AG10803 (cell line): ENCODE measurements at places on chromosomes 5 and 9.

DNA sequence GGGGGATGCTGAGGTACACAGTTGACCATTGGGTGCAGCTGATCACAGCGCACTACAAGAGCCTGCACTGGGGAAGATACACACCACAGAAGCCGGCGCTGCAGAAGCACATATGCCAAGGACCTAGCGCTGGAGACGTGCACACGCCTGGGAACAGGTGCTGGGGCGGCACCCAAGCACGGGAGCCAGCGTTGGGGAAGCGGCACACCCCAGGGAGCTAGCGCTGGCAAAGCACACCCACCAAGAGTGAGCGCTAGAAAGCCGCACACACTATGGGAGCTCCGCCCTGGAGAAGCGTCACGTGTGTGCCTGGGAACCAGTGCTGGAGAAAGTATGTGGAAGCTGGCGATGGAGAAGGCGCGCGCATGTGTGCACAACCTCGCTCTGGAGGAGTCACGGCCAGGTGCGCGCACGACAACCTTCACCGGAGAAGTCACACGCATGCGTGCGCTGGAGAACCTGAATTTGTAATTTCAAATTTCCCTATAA is 4.5 kb downstream of the FANCC start:
- DNase-seq: peak; percentile 47

DNA sequence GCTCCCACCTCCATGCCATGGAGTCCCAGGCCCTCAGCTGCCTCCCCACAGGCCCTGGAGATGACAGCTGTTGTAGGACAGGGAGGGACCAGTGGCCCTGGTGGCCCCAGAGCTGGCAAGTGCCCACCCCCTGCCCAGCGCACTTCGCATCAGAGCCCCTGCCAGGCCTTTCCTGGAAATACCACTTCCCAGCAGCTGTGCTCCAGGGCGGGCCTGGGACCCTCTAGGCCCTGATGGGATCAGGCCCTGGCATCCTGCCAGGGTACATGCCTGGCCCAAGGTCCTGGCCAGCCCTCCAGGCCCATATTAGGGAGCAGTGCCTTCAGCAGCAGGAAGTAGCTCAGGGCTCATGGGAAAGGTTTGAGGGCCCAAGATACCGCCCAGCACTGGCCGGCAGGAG is 2.5 kb downstream of the KCNT1 start:
- DNase-seq: no peak

GRCh38 chr9:137110147-137110910 is 4.2 kb downstream of the DPP7 start:
- no peak for DNase-seq

GRCh38 chr5:77758141-77758938 is 17.8 kb downstream of the TBCA start:
- DNase-seq: no peak

GRCh38 chr5:104817127-104817526 is 1254.5 kb upstream of the NUDT12 start:
- DNase-seq: no peak

- no peak for DNase-seq
Observed at GRCh38 chr9:6224393-6225154, 9.0 kb downstream of the IL33 start.

DNA sequence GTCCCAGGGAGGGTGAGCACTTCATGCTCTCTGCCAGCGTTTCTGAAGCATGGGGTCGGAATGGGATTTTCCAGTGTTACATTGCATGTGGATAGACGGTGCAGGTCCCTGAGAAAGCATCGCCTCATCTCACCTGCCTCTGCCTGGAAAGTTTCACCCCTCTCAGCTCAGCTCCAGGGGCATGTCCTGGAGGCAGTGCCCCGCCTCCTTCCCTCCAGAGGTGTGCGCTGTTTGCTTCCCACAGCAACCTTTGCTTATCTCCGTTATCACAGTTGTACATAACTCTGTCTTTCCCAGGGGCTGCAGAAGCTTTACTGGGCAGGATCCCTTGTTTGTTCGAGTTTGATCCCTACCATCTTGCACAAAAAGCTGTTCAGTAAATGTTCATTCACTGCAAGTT is 10.7 kb upstream of the CREBRF start:
- no peak for DNase-seq

DNA sequence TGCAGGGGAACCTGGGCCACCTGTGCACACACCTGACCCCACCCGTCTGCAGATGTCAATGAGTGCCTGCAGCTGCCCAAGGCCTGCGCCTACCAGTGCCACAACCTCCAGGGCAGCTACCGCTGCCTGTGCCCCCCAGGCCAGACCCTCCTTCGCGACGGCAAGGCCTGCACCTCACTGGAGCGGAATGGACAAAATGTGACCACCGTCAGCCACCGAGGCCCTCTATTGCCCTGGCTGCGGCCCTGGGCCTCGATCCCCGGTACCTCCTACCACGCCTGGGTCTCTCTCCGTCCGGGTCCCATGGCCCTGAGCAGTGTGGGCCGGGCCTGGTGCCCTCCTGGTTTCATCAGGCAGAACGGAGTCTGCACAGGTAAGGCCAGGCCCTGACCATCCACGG is 14.5 kb upstream of the ASS1 start:
- no peak for DNase-seq

GRCh38 chr9:11551106-11551505 is 938.3 kb upstream of the PTPRD start:
- DNase-seq: no peak

GRCh38 chr5:149429839-149430721 is 51.0 kb upstream of the IL17B start:
- peak; percentile 47 for DNase-seq

DNA sequence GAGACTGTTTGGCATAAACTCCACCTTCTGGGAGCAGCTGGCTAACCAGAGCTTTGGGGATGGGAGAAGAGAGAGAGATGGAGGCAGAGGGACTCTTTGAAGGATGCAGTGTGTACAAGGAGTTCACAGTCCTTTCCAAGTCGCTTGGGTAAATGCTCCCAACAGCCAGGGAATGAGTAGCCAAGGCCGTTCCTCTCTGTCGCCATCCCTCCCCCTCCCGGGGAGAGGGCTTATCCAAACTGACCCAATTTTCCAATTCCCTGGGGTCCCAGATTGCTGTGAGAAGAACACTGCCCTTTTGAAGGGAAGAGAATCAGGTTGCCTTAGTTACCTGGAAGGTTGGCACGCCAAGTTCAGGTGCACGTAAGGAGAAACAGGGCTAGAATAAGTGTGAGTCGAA is 7.9 kb downstream of the WWC1 start:
- no peak for DNase-seq

DNA sequence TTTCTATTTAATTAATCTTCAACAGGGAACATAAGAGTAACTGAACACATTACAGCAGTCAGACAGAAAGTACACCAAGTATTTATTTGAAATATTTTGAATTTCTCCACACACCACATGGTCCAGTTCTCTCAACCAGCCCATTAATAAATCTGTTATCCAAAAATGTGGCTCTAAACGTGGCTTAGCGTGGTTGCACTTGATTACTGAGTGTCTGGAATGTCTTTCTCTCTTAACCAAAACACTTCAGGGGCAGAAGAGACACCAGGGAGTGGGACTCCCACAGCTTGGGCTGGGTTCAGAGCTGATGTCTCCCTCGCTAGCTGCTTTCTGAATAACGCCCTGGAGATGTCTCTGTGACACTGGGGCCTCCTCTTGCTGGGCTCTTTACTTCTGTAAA is 52.6 kb upstream of the FANCC start:
- DNase-seq: peak; percentile 84

DNA sequence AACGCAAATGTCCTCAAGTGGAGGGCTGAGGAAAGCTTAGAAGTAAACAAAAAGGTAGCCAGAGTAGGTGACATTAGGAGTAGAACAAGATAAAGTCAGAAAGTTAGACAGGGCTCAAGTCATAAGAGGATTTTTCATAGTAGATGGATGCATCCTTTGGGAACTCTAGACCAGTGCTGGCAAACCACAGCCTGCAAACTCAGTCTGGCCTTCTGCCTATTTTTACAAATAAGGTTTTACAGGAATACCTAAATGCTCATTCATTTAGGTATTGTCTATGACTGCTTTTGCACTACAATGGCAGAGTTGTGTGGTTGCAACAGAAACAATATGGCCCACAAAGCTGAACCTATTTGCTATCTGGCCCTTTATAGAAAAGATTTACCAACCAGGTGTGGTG is 116.0 kb upstream of the HMHB1 start:
- DNase-seq: no peak

GRCh38 chr9:93587284-93587650 is 10.9 kb downstream of the PHF2 start:
- no peak for DNase-seq

DNA sequence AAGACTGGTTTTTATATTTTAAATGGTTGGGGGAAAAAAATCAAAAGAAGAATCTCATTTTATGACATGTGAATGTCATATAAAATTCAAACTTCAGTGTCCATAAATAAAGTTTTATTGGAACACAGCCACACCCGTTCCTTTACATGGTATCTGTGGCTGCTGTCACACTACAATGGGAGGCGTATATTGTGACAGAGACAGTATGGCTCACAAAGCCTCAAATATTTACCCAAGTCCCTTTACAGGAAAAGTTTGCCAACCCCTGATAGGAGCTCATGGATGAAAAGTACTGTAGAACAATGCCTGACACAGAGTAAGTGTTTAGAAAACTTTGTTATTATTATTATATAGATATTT is 5.2 kb upstream of the DUSP1 start:
- DNase-seq: no peak

- peak; percentile 41 for DNase-seq
Observed at GRCh38 chr9:4796988-4797853, 4.5 kb downstream of the RCL1 start.

GRCh38 chr9:83629433-83630104 is 6.6 kb downstream of the IDNK start:
- no peak for DNase-seq

DNA sequence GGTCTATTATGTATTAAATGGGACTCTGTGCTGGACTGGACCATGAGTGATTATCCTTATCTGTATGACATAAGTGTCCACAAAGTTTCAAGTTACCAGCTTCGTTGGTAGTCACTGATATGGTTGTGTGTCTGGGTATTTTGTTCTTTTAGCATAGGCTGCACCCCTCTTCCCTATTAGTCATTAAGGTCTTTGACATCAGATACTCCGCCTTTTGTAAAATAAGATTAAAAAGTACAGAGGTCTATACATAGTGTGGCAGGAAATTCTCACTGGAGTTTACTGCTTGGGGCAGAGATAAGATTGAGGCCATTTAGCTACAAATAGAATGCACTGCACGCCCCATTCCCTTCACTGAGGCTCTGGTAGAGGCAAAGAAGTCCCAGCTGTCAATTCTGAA is 99.4 kb downstream of the TMEM215 start:
- no peak for DNase-seq

DNA sequence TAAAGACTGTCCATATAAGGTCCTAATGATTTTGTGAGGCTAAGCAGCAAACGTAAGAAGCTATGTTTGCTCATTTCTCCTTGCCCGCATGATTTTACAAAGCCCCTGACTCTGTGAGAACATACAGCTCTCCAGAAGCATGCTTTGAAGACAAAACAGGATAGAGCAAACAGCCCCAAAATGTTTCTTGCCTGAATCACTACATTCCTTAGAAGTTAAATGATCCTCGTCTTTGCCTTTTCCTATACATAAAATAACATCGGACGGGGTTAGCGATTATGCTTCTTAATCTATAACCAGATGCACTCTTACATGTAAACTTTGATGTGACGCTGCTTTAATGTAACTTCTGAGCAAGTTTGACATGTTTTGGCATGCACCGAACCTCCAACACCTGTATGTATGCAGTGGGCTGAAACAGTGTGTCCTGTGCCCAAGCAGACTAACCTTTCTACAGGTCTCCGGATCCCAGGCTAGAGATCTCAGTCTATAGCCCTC is 353.7 kb downstream of the CETN3 start:
- DNase-seq: peak; percentile 52

DNA sequence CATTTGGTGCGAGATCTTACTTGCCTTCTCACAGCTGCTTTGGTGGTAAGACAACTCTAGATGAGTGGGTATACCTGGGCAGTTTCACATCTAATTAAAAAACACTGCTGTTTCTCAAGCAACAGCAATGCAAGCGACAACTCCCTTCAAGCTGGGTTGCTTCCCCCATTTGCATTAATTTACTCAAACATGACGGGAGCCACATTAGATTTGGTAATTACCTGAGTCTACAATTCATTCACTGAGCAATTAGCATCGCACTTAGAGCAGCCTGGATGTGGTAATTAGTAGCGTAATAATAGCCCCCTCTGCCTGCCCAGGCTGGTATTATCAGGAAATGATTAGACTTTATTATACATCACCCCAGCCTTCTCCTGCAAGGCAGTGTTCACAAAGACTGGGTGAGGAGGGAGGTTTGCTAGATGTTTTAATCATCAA is 73.4 kb downstream of the FBXO38 start:
- no peak for DNase-seq

- no peak for DNase-seq
Observed at GRCh38 chr5:5304361-5305020, 118.0 kb upstream of the ICE1 start.

DNA sequence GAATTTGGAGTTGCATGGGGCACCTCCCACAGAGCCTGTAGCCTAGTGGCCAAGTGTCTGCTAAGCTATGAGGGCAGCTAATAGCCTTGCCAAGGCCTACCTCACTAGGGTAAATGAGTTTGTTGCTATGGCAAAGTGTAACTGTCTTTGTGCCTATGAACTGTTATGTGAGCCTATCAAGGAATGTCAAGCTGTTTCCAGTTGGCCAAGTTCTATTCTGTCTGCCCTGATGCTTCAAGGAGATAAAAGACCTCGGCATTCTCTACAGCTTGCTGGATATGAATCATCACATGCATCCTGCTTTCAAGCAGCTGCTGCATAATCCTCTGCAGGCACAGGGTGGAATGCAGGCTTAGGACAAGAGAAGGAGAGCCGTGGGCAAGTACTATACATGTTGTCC is 69.8 kb upstream of the CCDC112 start:
- DNase-seq: peak; percentile 95

- DNase-seq: no peak
Observed at GRCh38 chr9:138043411-138044345, 166.1 kb downstream of the CACNA1B start.

DNA sequence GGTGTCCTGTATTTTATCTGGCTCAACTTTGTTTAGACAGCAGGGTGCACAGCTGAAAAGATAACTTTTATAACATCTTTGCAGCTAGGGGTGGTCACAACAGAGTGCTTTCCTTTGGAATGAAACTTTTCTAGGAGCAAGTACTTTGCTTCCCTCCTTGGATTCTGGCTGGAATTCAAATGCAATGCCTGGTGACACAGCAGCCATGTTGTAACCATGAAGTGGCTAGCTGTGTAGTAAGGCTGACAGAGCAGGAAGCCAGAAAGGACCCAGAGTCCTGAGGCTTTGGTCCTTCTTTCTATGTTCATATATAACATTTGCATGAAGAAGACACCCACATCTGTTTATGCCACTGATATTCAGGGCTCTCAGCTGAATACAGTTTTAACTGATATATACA is 48.1 kb downstream of the TENT4A start:
- no peak for DNase-seq
